ENCODE measurements at places on chromosomes 12 and 14.

- no peak for DNase-seq
These were observed 3.1 kb upstream of the RIC8B start for GRCh38 chr12:106771425-106771824.

- no peak for DNase-seq
These were observed 450 bp upstream of the RBM25 start for GRCh38 chr14:73057944-73058223.

DNA sequence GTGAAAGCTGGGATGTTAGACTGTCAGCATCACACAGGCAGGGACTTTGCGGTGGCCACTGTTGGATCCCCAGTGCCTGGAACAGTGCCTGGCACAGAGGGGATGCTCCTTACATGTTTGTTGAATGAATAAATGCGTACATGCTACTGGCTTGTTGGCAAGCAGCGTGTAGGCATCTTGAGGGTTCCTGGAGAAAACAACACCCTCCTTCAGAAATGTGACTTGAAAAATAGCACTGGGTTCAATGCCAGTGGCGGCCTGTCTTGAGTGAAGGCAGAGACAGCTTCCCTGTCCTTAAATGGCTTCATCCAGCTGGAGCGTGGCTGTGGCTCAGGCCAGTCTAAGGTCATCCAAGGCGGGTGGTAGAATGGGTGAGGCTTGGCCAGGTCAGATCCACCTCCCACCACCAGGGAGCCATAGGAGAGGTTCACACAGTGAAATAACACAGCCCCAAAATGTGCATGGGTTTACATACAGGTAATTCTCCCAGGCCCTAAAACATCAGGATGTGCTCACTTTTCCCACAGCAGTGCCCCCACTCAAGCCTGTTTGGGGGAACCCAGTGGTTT, 171.4 kb downstream of the PHETA1 start:
- DNase-seq = no peak

GRCh38 chr12:24806386-24806785, 142.5 kb downstream of the BCAT1 start:
- DNase-seq = no peak

- no peak for DNase-seq
These were observed 1487.0 kb upstream of the FLRT2 start for GRCh38 chr14:84042992-84043391.

GRCh38 chr12:94596596-94596995, 53.8 kb downstream of the TMCC3 start:
- peak; percentile 49 for DNase-seq

DNA sequence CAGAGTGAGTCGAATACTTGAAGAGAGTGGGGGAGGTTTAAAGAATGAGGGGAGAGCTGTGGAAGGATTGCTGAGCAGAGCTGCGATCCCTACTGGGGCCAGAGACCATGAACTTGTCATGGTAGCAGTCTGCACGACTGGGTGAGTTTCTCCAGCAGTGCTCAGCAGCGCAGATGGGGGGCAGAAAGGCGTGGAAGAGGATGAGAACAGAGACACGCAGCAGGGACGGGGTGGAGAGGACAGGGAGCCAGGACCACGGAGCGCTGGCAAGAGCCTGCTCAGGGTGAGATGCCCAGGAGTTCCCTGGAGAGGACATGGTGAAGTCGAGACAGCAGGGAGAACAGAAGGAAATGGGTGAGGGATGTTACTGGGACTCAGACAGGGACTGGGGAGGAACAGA, 2.1 kb upstream of the AQP6 start:
- DNase-seq = no peak

- DNase-seq = no peak
These were observed 616 bp upstream of the CCDC77 start for GRCh38 chr12:400828-401227.

- DNase-seq = peak; percentile 19
These were observed 60.5 kb downstream of the NUMB start for GRCh38 chr14:73397810-73398209.

DNA sequence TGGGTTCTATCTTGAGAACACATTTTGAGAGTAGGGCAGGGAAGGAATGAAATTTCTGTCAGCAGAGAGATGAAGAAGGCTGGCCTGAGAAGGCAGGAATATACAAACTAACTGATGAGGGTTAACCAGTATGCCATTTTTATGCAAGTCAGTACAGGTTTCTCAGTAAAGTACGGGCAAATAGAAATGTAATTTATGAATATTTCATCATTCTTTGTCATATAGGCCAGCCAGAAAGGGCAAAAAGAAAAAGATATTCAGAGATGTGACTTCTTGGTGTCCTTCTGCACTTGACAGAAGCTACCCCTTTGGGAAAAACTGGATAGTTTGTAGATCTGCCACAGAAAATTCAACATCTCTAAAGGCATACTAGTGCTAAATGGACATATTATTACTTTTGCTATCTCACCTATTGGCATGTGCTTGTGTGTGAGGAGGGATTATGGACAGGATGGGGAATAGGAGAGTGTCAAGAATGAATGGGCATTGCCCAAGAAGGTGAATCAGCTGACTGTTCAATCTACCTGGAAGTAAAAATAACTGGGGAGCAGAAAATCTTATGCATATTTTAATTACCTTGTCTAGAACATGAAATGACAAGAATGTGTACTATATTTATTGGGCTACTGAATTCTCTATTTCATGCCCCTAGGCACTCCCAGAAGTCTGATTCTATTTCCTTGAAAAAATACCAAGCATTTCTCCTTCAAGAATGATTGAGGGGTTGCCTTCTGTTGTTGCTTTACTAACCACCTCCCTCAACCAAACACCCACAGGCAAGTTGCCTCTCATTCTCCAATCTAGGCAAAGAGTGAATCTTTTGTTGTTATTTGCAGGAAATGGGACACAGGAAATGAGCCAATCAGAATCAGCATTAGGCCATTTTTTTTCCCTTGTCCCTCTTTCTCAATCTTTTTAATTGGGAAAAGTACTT, 175.1 kb upstream of the SLC38A2 start:
- DNase-seq = no peak

DNA sequence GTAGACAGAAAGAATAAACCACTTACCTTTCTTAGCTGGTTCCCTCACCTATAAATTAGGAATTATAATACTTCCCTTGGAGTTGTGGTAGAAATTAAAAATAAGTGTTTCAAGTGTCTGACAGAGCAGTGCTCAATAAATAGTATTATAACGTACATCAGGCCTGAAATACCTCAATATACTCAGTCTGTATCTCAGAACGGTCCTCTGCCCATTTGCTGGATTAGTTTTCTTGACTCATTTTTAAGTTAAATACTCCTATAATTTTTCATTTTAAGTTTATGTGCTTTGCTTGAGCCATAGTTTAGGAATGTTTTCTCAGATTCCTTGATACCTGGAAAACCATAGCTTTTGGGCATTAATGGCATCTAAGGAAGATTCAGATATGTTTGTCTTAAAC, 22.4 kb downstream of the ARHGAP5 start:
- no peak for DNase-seq

DNA sequence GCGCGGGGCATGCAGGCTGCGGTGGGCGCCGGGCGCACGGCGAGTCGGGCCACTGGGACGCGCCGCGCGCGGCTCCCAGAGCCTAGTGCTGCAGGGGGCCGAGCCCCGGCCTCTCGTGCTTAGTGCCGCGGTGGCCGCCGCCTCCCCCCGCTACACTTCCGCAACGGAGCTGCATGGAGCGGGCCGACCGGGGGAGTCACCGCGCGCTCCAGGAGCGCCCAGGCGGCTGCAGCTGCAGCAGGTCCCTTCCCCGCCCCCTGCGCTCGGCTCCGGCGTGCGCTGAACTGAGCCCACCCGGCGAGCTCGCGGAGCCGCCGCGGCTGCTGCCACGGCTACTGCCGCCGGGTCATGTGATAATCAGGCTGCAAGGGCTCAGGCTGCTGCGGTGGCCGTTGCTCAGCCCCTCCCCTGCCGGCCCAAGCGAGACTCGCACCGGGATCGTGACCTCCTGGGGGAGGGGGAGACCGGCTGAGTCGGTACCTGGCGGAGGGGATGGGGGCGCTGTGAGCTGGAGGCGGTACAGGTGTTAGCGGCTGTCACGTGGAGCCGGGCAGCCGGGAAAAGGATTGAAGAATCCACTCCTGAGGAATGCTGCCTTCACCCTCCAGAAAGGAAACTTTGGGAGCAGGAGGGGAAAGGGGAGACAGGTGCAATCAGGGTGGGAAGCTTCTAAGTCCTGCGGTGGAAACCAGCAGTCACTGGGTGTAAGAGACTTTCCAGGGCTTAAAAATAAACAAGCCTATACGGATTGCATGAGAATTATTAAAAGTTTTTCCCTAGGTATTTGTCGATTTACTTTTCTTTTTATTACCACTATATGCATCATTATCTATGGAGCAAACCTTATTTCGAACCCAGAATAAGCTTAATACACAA, at the start of gene PPM1H:
TSS of gene PPM1H (minus strand) at position 352 of the 876 bp plus-strand sequence. CDS start 414 bp downstream, outside the sequence.
- peak; percentile 80 for DNase-seq

DNA sequence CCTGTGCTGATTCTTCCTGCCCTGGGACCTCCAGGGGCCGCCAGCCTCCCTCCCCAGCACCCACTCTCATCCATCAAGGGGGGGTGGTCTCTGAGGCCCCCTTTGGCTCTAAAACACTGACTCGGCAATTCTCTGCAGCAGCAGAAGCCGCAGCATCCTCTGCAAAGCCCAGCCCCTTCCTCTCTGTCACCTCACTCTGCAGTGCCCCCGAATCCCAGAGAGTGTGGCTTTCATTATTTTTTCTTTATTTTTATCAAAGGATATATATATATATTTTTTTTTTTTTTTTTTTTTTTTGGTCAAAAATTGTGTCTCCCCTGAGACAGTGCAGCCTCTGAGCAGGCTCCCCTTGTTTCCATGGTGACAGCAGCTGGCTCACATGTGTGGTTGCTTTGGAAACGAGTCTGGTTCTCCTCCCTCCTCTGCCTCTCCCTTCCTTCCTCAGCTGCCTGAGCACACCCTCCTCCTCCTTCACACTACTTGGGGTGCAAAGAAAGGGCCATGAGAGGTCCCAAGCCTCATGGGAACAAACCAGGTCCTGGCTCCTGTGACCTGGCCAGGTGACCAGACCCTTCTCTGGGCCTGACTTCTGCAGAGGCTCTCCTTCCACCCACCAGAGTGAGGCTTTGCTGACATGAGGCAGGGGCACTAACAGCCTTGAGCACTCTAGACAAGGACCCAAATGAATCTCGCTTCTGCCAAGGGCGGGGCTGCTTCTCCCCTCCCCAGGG, 100.5 kb downstream of the LRRC74A start:
- no peak for DNase-seq

GRCh38 chr14:65549429-65549828, 136.9 kb downstream of the FUT8 start:
- no peak for DNase-seq

- no peak for DNase-seq
These were observed 17.0 kb downstream of the TMEM63C start for GRCh38 chr14:77198561-77198960.

DNA sequence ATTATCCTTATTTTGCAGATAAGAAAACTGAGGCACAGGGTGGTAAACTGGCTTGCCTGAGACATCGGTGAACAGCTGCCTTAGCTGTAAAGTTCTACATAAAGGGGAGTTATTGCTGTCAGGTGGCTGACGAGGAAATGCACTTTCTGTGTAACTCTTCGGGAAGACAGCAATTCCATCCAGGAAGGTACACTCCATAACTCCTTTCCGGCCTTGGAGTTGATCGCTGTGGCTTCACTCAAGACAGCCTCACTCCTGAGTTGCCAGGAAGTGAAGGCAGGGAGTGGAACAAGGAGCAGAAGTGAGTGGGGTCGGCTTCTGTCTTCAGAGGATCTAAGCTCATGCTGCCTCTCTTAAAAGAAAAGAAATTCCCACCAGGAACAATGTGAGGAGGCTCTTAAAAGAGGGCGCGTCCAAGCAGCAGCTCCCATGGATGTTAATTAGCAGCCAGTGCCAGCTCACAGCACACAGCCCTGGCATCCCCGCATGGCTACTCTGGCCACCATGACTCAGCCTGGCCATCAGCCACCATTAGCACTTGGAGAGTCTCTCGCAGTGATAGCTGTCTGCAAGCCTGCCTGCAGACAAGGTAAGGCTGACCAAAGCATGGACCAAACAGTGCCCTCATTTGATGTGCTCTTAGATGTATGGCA, 60.3 kb downstream of the NUAK1 start:
- no peak for DNase-seq

DNA sequence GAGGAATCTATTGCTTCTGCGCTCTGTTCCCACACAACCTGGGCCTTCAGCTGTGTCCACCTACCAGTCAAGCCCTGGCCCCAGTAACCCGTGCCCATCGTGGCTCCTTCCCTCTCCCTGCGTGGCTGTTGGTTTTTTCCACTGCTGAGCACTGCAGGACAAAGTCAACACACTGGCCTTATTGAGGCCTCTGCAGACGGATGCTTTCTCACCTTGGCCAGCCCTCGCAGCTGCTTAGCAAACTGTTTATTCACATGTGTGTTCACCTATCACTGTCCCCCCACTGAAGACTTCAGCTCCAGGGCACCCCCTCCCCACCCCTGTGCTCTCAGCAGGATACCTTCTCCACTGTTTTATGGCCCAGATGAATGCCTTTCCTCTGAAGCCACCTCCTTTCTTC, 12.8 kb upstream of the GPX2 start:
- no peak for DNase-seq

DNA sequence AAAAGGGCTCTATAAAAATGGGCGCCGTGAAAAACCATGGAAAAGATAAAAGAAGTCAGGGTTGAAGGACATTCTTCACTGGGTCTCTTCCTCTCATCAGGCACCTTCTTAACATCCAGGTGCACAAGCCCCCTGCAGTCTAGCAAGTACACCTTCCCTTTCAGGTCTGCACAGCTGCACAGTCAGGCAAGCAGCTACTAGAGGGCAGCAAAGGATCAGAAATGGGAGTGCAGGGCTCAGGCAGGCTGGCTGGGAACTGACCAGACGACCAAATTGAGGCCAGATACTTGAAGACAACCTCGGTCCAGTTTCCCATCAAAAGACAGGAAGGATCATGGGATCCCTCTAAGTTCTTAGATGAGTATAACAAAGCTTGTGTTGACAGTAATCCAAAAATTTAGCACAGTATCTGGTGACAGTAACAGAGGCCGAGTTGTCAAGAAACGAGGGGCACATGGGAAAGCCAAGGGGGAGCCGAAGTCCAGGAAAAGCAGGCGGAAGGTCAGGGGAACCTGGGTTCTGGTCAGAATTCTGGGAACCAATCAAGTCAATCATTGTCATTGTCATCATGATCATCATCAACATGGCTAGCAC, 10.1 kb upstream of the GRIP1 start:
- DNase-seq = peak; percentile 80

DNA sequence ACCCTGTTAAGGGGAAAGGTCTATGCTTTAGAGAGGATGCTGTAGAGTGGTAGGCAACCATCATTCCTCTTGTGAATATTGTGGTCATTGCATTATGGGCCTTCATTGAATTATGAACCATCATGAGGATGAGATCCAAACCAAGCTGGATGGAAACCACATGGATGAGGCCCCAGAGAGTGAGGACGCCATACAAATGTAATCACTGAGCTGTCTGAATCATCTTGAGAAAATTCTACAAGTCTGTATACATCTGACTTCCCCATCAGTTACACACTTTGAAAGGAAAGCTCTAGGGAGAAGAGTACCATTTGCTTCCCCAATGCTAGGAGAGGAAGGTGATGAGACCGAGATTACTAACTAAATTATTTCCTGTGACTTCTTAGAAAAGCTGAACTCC, 172.9 kb downstream of the CACNA1C start:
- no peak for DNase-seq
